ENCODE measurements at places on chromosomes 7 and 10.

GRCh38 chr10:17065273-17065672, 64.3 kb downstream of the CUBN start:
- no peak for DNase-seq

DNA sequence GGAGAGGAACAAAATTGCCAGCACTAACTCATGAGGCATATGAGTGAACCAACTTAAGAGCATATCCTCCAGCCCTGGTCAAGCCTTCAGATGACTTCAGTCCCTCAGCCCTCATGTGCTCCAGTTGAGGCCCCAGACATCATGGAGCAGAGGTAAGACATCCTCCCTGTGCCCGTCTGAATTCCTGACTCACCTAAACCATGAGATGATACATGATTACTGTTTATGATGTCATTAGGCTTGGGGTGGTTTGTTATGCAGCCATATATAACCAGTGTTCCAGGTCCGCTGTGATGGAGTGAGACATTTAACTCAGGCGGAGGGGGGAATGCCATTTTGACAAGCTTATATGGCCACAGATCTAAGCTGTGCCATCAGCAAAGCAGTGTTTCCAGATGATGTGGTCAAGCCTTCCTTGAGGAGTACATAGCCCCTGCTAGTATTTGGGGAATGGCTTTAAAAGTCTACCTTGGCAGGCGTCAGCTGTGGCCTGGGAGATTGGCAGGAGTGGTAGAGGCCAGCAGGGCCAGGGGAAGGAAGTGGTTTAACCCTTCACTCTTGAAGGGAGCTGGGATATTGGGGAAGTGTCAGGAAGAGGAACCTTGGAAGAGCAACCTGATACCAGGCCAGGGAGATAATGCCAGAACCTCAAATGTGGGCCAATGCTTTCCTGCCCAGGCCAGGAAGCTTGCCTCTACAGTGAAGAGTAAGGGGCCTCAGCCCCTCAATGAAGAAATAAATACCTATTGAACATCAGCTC, 343.0 kb upstream of the PODXL start:
- DNase-seq: no peak

GRCh38 chr10:115624448-115624847, 531.3 kb downstream of the ATRNL1 start:
- DNase-seq: no peak

DNA sequence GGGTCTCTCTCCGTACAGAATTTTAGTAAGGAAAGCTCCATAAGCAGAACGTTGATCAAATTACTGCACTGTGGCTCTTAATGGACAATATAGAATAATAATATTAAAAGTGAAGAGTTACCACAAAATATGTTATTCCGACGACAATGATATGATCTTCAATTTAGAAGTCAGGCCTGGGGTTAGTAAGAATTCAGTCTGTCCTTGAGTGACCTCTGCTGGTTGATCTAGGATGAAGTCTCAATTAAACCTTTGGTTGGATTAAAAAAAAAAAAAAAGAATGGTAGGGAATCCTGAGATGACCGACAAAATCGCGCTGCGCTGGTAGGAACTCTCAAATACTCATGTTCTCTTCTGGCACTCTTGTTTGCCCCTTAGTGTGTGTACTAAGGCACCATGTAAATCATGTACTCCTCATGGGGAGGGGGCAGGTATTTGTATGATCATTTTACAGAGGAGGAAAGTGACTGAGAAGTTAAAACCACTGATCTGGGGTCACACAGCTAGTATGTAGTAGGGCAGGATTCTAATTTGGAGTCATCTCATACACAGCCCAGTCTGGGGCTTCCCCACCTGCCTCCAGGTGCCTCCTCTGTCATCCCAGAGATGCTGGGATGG, 161.3 kb upstream of the NPVF start:
- peak; percentile 15 for DNase-seq

DNA sequence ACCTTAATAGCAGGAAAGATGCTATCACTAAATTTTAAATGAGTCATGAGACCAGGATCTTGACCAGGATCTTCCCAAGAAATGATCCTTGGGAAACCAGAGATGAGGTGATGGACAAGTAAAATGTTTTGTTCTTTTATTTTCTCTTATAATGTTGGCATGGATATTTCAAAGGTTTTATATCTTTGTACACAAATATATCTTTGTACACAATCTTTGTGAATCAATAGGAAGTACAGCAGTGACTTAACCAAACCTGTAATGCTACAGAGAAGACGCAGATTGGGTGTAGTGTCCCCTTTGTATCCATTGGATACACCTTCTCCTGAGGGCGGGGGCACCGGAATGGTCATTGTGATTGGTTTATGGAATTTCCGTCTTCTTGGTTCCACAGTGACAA, 180.1 kb upstream of the CCDC6 start:
- DNase-seq: no peak

DNA sequence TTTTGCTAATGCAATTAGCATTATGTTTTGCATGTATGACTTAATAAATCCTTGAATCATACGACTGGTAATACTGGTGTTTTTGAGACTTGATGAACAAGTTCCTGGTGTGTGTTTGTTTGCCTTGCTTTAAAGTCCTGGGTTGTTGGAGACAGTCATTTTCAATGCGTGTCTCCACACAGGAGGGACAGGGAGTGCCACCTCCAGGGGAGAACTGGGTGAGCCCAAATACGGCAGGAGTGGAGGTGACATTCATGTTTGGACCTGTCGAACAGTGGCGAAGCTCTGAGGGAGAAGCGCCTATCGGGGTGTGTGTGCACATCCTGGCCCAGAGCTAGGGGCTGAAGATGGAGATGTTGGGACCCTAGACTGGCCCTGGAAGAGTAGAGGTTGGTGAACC, 43.8 kb downstream of the DAGLB start:
- no peak for DNase-seq

DNA sequence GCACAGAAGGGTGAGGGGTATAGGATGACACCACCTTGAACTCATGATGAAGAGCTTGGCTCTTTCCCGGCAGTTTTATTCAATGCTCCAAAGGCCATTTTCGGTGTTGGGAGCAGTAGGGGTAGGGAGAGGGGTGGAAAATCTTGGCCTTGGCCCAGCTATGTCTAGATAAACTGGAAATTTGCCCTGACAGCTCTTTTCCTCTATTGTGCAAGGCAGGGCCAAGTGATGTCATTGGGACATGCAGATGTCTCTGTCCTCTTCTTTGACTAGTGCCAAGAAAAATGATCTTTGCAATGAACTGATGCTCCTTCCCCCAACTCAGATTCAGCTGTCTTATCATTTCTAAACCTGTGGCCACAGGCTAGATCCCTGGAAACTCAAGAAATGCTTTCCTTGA, 27.7 kb upstream of the PRKCQ start:
- no peak for DNase-seq

DNA sequence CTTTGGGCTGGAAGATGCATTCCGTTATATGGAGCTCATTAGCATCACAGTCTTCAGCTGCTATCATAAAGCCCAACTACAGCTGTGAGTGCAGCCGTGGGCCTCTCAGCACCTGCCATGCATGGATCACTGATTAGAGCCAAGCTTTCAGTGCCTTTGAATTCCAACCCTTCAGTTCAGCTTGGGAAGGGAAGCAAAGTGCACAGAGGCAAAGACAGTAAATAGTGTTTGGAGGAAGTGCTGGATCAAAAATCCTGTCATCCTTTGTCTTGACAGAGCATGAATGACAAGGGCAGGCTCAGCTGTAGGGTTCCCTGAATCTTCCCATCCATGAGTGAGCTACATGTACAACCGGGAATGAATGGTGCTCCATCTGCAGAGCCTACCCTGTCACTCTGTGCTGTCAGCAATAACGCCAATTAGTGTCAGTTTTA, 153.7 kb downstream of the DNAJB9 start:
- no peak for DNase-seq

GRCh38 chr10:125531465-125531864, 151.5 kb downstream of the TEX36 start:
- no peak for DNase-seq

DNA sequence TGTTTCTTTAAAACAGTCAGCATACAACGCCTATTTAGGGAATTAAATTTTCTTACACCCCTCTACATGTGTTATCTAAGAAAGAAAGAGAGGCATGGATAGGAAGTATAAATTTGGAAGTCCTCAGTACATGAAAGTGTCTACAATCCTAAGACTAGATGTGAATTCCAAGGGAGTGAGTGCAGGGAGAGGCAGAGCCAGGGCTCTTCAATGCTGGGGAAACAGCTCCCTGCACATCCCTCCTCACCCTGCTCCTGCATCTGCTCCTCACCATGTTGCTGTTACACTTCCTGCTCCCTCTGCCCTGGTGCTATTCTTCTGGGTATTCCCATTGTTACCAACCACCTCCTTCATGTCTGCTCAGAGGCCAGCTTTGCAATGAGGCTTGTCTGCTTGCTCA, 229.1 kb upstream of the AKR1E2 start:
- no peak for DNase-seq

DNA sequence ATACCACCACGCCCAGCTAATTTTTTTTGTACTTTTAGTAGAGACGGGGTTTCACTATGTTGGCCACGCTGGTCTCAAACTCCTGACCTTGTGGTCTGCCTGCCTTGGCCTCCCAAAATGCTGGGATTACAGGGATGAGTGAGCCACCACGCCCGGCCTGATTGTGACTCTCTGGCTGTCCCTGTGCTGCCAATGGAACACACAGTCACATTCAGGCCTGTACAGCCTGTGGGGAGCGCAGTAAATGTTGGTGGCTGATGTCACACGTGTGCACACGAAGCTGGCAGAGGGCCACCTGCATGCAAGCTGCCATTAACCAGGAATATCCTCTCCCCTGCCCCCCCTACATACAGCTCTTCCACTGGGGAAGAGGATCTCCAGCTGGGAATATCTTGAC, 22.1 kb downstream of the POLL start:
- no peak for DNase-seq

- no peak for DNase-seq
These were observed 305.1 kb upstream of the CSTF2T start for GRCh38 chr10:52004342-52004949.

DNA sequence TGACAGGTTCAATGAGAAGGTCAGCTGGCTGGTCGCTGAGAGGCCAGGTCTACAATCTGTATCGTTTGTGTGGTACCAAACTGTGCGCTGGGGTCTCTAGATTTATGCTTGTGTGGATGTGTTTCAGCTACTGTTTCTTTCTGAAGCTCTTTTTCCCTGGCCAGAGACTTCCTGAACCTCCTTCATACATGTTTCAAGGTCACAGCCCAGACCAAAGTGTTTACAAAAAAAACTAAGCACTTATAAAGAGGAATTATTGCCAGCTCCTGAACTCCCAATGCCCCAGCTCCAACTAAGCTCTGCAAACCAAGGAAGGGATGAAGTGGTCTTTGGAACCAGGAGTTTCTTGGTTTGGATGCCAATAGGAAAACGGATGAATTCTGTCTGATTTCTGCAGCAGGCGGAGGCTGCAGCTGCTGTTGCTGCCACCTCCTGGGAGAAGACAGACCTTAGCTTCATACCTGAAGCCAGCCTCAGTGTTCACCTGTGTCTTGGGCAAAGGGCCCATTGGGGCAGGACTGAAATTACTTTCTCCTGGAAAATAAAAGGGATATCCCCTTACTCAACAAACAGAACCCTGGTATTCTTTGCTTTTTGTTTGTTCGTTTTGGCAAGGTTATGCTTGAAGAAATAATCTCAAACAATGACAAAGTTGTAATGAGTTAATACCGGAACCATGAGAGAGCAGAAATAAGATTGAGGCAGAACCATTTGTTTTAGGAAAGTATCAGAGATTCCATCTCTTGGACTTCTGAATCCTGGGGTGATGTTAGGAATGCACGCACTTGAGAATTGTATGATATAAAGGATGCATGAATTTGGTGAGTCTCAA, 24.6 kb upstream of the MKLN1 start:
- peak; percentile 46 for DNase-seq

GRCh38 chr7:94368371-94368791, 26.3 kb upstream of the COL1A2 start:
- DNase-seq: no peak

GRCh38 chr7:28678431-28678965, 266.2 kb downstream of the CREB5 start:
- DNase-seq: no peak

GRCh38 chr10:78321000-78321399, 287.3 kb downstream of the RPS24 start:
- DNase-seq: no peak

GRCh38 chr7:52540041-52540440, 495.4 kb upstream of the POM121L12 start:
- DNase-seq: no peak

DNA sequence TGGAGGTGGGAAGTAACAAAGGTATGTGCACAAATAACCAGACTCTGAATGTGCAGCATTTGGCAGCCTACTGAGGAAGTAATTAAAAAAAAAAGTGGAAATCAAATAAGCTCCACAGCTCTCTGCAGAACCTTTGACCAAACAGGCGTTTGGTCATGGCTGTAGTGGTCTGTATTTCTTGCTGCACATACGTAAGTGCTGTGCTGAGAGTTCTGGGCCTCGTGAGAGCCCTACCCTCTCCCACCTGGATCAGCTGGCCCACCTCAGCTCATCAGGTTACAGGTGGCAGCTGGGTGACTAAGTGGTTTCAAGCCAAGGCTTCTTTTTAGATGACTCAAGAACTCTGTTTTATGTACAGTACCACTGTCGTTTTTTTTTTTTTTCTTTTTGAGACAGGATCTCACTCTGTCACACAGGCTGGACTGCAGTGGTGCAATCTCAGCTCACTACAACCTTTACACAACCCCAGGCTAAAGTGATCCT, 178.2 kb upstream of the KLF6 start:
- no peak for DNase-seq

- DNase-seq: no peak
These were observed 55.4 kb downstream of the MICALL2 start for GRCh38 chr7:1403638-1404459.

DNA sequence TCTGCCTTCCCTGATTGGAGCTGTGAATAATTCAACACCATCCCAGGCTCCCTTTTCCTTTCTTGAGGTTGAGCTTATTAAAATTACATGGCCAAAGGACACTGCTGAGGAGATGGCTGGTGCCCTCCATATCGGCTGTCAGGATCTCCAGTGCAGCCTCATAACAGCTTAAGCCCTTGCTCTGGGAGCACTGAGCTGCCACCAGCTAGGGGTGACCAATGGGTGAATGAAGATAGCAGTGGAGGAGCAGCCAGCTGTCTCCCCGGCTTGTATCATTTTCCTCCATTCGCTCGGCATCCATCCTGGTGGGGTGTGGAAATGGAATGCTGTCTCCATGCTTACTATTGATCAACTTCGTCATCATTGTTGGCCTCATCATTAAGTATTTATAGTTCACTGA, 154.6 kb downstream of the TMEM178B start:
- no peak for DNase-seq

DNA sequence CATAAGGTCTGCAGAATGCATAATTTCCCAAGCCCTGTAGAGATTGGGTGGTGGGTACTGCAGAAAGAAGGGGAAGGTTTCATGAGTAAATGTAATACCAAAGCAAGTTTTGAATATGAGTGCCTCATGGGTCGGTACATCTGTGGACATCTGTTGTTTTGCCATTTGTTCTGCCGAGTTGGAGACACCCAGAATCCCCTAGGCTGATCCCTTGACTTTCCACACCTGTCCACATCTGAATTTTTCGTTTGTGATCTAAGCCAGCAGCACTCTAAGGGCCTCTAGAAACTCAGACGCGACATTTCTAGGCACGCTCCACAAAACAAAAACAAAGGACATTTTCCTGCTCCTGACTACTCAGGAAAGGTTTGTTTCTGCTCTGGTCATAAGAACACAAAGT, 11.7 kb upstream of the SLF2 start:
- DNase-seq: no peak

- no peak for DNase-seq
These were observed 207.2 kb downstream of the PARD3 start for GRCh38 chr10:34607894-34608293.
